ENCODE measurements at places on chromosomes 1 and 21.
A peak's percentile ranks its signal among the peaks of the same experiment; 100 is the strongest.

DNA sequence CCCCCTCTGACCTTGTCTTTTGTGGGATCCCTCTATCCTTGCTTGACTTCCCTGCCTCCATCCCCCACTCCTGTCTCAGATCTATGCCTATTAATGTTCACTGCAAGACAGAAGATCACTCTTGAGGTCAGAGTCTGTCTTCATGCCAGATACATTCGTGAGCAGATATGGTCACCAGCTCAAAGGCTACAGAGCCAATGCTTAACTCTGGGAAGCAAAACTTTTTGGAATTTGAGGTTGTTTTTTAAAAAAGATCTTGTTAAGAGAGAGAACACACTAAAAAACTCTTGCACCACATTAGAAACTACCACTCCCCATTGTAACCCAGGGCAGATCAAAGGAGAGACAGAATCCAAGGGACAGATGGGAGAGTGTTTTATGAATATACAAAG is 17.1 kb upstream of the A3GALT2 start:
- DNase-seq = no peak

GRCh38 chr1:81452693-81453366 is 347.9 kb upstream of the ADGRL2 start:
- DNase-seq = no peak

- no peak for DNase-seq
Observed at GRCh38 chr1:87993051-87993450, 664.4 kb downstream of the LMO4 start.

- DNase-seq = no peak
Observed at GRCh38 chr1:151352021-151352718, 5.1 kb upstream of the RFX5 start.

- DNase-seq = no peak
Observed at GRCh38 chr1:103129255-103129654, 20.9 kb upstream of the COL11A1 start.

DNA sequence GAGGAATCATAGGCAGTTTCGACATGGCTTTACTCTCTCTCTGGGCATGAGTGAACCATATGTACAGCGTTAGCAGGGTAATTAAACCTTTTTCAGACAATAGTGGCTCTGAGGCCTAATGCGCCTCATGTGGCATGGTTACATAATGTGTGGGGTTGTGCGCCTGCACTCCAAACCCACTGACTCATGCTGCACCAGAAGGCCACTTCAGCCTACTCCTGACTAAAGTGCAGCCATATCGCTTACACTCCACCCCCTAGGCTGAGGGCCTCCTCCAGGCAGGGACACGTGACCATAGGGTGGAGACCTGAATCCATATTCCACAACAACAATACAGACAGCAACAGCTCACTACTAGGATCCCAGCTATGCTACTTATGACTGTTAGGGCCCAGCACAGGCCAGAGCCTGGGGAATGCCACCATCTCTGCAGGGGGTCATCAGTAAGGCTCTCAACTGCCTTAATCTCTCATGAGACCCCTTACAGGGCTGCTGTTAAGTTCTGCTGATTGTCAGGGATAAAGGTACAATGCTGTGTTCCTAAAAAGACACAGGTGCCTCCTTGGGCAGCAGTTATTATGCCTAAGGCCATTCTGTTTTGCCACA is 13.4 kb upstream of the ODF2L start:
- DNase-seq = peak; percentile 93

- DNase-seq = no peak
Observed at GRCh38 chr1:24553931-24554330, 2.0 kb upstream of the NCMAP start.
